ENCODE measurements at places on chromosomes 5 and 9.

- no peak for DNase-seq
Measured at GRCh38 chr5:155140646-155141045, 127.1 kb downstream of the KIF4B start.

GRCh38 chr9:19975499-19975898 lies 186.7 kb upstream of the SLC24A2 start:
- DNase-seq, result no peak

DNA sequence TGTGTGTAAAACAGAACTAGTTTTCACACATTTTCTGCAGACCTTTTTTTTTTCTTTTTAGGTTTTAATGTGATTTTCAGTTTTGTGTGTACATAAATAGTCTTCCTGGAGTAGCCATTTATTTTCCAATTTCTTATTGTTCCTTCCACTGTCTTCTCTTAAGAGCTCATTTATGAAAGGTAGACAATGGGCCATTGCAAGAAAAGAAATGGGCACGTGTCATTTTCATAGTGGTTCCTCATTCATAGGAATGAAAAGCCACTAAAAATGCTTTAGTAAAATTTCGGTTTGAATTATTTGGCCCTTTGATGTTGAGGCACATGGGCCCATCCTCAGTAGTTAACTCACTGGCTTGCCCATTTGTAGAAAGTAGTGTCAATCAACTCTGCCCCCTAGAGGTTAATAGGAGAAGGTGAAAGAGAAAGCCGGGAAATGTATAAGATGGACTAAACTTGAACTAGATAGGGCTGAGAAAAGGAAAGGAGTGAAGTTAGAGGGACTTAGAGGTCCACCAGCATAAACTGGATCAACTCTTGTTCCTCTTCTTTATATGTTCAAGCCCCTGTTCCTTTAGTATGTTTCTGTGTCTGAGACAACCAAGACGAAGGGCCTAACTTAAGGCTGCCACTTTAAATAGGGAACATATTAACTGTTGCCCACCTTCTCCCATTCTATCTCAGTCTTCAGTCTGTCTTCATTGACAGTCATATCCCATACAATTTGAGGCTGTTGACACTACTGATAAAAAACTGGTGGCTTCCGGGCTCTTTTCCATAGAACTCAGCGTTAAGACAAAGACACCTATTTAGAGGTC lies 72.6 kb downstream of the SMARCA2 start:
- DNase-seq, result no peak

GRCh38 chr9:93228030-93228429 lies 44.1 kb downstream of the WNK2 start:
- DNase-seq, result no peak

GRCh38 chr5:110053205-110053604 lies 363.5 kb downstream of the MAN2A1 start:
- DNase-seq, result no peak

GRCh38 chr9:129381481-129381957 lies 203.5 kb upstream of the IER5L start:
- DNase-seq, result no peak

DNA sequence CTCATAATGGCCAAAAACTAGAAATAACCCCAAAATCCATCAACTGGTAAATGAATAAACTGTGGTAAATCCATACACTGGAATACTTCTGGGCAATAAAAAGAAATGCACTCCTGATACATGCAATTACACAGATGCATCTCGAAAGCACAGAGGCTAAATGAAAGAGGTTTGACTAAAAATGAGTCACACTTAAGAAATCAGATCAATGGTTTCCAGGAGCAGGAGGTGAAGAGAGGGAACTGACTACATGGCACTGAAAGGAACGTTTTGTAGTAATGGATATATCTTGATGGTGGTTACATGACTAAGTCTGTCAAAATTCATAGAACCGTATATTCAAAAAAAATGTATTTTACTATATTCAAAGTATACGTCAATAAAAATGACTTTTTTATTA lies 42.4 kb downstream of the STRBP start:
- DNase-seq, result no peak

- no peak for DNase-seq
Measured at GRCh38 chr9:31089549-31090221, 1294.8 kb upstream of the ACO1 start.

- DNase-seq, result no peak
Measured at GRCh38 chr5:121100931-121101330, 636.8 kb downstream of the PRR16 start.

- DNase-seq, result peak; percentile 94
Measured at GRCh38 chr5:67268231-67269021, 71.8 kb upstream of the CD180 start.

GRCh38 chr9:20790721-20791120 lies 106.7 kb downstream of the FOCAD start:
- DNase-seq, result no peak

DNA sequence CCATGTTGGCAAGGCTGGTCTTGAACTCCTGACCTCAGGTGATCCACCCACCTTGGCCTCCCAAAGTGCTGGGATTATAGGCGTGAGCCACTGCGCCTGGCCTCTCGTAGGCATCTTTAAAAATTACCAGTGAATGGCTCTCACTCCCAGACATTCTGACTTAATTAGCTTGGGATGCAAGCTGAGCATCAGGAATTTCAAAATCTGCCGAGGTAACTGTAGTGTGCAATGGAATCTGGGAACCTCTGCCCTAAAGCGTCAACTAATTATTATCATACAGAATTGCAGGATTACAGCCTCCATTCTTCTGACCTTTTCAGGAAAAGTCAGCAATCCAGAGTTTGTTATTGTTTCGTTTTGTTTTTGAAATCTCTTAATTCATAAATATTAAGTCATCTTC lies 213.4 kb upstream of the DMAC1 start:
- no peak for DNase-seq

DNA sequence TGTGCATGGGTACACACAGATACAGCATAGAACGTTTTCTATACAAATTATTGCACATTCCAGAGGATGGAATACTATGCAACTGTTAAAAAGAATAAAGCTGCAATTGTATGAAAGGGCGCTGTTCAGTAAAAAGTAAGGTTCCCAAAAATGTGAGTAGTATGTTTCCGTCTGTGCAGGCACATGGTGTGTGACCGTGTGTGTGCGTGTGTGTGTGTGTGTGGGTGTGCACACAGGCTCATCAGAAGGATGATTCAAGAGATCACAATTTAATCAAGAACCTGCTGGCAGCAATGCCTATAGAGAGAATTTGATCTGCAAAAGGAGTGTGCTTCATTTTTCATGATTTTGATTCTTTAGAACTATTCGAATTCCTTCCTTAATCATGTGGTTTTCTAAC lies 76.3 kb downstream of the SEMA4D start:
- DNase-seq, result no peak

DNA sequence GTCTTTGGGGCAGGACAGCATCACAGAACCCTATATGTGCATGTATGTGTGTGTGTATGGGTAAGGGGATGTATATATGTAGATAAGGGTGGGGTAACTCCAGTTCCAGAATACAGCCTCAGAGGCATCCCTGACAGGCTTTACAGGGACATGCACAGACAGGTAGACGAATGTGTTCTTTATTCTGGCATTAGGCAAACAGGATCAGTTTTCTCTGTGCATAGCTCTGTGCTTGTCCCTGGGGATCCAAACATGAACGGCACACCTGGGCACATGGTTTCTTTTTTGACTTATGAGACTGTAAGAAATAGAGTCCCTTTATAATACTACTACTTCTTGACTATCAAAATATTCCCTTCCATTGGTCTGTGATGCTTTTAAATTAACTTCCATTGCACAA lies 120.6 kb downstream of the TRIO start:
- DNase-seq, result no peak

GRCh38 chr5:127963931-127964330 lies 119.6 kb upstream of the SLC12A2 start:
- DNase-seq, result no peak

GRCh38 chr9:117434566-117434965 lies 19.7 kb upstream of the ASTN2 start:
- no peak for DNase-seq

- no peak for DNase-seq
Measured at GRCh38 chr5:6750142-6750840, 37.1 kb downstream of the TENT4A start.

DNA sequence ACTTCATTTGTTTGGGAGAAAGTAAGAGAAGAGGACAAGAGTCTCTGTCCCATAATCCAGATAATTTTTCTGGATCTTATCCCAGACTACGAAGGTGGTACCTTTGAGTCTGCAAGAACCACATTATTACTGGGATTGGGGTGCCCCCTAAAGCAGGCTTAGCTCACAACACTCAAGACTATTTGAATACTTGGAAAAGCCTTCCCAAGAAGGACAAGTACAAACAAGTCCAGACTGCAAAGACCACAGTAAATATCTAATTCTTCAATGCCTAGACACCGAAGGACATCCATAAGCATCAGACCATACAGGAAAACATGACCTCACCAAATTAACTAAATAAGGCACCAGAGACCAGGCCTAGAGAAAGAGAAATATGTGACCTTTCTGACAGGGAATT lies 40.2 kb upstream of the TMED7 start:
- DNase-seq, result no peak

DNA sequence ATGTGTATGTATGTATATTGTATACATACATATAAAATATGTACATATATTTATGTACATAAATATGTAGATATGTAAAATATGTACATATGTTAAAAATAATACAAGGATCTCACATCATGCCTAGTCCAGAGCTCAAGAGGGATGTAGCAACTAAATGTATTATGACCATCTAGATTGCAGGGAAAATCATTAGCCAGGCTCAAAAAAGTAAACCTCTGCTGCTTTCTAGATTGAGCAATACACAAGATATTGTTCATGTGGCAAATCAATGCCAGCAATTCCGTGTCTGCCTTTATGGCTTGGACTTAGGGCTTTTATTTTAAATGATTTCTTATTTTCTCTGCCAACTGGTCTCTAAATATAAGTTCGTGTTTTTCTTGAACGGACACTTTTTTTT lies 65.2 kb downstream of the RAI14 start:
- no peak for DNase-seq

GRCh38 chr9:27248702-27249101 lies 48.2 kb downstream of the EQTN start:
- no peak for DNase-seq

- no peak for DNase-seq
Measured at GRCh38 chr5:109676920-109677319, 12.8 kb upstream of the MAN2A1 start.

DNA sequence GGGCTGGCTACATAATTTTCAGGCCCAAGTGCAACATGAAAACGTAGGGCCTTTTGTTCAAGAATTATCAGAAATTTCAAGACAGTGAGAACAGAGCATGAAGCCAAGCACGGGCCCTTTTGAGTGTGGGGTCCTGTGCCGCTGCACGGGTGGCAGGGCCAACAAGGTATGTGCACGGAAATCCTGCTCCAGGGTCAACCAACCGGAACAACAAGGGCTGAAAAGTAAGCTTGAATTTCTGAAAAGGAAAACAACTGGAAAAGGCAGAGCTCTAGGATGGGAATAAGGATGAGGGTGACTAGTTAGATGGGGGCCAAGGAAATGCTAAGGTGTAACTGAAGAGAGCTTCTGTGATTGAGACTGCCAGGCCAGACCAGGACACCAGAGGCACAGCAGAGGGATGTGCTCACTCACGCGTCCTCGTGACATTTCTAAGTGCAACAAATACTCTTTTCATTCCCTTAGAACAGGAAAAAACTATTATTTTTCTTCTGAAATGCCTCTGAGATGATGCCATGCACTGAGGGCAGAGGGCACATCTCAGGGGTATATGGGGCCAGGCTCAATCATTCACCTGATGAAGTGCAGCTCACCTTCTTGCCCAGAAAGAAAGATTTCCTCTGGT lies 80.6 kb upstream of the LRRTM2 start:
- no peak for DNase-seq

GRCh38 chr9:37437621-37438020 lies 15.1 kb downstream of the GRHPR start:
- DNase-seq, result no peak

- DNase-seq, result no peak
Measured at GRCh38 chr5:73921741-73922140, 295.7 kb downstream of the ARHGEF28 start.

DNA sequence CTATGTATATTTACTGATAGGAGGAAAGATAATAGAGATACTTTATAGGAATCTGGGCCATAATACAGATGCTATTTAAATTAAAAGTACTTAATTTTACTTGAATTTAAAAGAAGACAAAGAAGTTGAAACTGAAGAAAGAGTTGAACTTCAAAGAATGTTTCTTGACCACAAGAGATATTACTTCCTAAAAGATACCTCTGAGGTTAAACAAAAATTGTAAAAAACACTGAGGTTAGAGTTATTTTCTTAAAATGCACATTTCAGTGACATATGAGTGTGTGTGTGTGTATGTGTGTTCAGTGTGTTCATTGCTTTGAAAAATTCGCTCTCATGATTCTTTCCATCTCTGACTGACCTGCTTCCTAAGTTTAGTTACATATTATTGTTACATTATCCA lies 3.5 kb upstream of the SEPTIN8 start:
- DNase-seq, result no peak

- no peak for DNase-seq
Measured at GRCh38 chr5:19940192-19940591, 47.8 kb downstream of the CDH18 start.

DNA sequence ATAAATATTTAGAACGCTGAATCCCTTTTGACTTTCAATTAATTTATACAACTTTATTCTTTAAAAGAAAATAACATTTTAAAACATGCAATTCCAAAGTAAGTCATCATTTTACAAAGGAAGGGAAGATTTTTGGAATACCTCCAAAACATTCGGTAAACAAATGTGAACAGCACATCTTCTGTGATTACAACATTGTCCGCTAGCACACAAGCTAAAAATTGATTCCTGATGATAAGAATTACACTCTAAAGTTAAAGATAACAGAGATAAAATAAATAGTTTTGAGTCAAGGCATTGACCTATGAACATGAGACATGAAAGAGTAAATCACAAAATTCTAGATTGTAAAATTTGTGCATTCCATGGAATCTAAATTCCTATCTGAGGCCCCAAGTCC lies 56.2 kb upstream of the TRAF1 start:
- no peak for DNase-seq

- no peak for DNase-seq
Measured at GRCh38 chr5:175253597-175253996, 190.4 kb downstream of the DRD1 start.

GRCh38 chr5:157924931-157925729 lies 66.2 kb upstream of the CLINT1 start:
- DNase-seq, result no peak

DNA sequence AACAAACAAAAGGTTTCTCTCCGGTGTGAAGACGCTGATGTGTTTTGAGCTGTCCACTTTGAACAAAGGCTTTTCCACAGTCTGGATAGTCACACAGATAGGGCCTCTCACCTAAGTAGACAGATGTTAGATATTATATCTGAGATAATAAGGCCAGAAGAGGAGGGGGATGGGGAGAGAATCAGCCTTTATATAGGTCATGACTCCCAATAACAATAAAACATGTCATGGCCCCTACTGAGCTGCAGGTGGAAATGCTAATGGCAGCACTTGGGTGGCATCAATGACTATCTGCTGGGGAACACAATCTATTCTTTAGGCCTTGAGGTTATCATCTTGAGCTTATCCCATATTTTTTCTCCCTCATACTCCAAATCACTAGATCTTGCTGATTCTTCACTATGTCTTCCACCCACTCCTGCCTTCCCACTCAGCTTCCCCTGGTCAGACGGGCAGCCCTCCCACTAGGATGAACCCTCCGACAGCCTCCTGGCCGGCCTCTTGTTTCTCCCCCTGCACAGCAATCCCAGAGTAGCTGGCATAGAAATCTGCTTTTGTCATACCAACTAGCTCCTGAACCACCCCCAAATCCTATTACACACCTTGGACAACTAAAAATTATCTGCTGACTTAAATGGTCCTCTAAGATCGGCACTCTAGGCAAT lies 11.5 kb upstream of the SLC35D2 start:
- DNase-seq, result no peak

- peak; percentile 50 for DNase-seq
Measured at GRCh38 chr9:93094658-93095204, 1.3 kb upstream of the CARD19 start.
